Renal cortical epithelial cell (primary cell): ENCODE measurements at places on chromosomes 4 and X. TPM values are rescaled to one million over a fixed set of nuclear protein-coding genes. Genes with fewer than 3 reads are reported as not detected.

DNA sequence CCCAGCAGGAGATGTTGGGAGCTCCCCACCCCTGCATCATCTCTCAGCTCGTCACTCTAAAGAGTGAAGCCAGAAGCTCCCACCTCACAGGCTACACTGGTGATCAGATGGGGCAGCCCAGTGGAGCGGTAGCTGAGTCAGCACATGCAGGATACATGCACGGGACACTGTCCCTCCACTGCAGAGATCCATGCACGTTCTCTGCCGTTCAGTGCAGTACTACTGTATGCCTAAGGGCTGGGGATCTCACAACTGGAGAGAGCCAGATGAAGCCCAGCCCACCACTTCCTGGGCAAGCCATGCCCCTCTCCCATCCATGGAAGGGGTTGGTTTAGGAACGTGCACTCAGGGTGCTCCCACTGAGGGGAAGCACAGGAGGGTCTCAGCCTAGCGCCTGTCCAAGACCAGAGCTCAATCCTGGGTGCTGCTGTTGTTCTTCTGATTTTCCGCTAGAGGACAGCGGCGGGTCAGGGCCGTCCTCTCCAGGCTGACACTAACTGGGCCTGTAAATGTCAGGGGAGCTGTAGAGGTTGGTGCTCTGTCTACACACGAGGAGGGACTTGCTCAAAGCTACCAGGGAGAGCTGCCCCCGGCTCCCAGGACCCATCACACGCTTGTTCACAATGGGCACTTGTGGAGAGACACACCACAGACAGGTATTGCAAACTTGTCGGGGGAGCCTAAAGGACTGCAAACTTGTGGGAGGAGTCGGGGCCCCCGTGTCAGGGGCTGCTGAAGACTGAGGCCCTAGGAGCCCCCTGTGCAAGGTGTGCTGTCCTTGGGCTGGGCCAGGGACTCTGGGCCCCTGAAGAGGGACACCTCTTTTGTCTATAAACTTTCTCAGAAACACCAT is 18.2 kb upstream of the ABLIM2 start:
- no peak for DNase-seq

DNA sequence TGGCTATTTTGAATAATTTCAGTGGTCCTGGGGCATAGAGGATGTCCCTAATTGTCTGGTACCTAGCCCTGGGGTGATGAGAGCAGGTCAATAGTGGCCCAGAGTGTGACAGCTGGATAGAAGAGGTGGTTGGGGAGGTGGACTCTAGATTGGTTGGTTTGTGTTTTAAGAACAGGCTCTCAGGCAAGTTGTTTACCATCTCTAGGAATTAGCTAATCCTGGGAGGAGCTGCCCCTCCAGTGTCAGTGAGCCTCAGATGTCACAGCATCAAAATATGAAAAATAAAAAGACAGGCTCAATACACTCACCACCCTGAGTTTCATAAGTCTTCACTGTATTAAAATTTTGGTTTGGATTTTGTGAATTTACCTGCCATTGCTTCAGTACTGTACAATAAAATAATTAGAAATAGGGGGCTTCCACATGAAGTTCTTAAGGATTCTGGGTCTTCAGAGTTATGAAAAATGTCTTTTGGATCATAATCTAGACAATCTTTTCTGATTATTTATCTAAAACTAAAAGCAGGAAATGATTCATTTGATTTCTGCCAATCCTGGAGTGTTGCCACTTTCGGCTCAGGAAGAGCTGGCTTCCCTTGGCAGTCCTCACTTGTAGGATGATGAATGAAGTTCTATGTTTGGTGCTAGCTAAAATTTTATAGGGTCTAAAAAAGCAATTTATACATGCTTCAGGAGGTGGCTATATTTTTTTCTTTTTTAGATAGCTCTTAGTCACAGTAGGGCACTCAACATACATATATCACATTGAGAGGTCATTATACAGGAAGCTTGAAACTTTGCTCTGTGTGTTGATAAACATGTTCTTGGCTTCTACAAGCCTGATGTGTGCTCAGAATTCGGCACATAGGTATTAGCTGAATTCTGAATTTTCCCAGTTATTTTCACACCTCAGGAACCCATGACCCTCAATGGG is 395.1 kb downstream of the RAB28 start:
- no peak for DNase-seq

The GLRA2 gene
- under 0.01 and 0.10 TPM in 2 replicates for total RNA-seq

GRCh38 chr4:174292473-174292872 is 8.8 kb downstream of the CEP44 start:
- DNase-seq, result no peak

The SLC9B1 gene
- 0.30 and 0.69 TPM in 2 replicates for total RNA-seq

DNA sequence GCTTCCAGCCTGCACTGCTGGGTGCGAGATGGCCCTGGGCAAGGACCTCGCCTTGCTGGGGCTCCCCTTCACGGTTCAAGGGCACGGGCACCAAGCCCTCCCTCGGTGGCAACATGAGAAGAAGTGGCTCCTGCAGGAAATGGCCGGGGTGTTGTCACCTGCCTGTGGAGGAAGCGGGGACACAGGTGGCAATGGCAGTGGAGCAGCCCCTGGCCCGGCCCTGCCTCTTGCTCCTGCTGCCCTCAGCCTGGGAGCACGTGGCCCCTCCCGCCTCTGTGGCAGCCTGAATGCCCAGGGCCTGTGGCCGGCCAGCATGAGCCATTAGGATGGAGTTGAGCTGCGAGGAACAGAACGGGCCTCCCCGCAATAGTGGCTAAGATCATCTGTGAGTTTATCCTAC is 16.8 kb downstream of the ABCD1 start:
- DNase-seq, result no peak
